ENCODE measurements at places on chromosomes 4 and X.

DNA sequence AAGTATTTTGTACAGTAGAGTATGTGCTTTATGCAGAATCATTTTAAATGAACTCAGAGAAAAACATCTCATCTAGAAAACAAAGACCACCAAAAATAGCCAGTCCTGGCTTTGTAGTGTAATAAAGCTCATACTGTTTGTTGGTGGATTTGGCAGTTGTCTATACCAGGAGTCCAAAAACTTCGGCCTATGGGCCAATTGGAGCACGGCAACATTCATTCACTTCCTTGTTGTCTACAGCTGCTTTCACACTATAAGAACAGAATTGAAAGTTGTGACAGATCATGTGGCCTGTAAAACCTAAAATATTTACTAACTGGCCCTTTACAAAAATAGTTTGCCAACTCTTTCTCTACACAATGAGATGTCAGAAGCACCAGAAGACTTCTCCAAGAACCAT lies 5.3 kb downstream of the FBXW7 start:
- no peak for DNase-seq

DNA sequence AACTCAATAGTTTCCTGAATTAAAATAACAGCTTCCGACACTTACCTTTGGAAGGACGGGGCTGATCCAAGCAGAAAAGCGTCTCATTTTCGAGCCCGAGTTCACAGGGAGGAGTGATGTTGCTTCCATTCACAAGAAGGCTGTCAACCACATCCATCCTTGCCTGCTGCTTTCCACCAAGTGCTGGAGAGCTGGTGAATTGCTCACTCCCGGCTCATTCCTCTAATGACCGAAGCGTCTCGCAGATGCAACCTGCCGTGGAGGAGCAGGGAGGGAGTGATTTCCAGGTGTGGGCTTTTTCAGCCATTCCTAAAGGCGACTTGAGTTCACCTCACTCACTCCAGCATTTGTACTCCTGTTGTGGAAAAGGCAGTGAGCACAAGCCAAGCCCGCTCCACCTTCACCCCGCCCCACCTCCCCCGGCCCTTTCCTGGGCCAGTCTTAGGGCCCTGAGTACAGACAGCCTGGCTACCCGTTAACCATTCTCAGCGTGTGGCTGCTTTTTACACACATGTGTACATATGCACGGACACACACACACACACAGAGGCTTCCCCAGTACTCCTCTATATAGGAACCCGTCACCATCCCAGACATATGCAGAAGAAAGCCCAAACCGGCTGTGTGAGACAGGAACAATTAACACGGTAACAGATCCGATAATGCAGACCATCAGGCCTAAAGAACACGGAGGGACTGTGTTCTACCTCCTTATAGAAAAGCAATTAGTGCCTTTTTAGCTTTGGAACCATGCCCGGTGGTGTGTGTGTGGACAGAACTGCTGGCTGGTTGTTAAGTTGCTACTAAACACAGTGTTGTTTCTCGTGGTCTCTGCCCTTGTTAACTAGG lies at the start of gene CCKAR:
CCKAR (minus strand) TSS at position 374 of the 849 bp plus-strand sequence; CDS start at position 157, 217 bp downstream.
- no peak for DNase-seq

- DNase-seq, result no peak
Observed at GRCh38 chrX:132373610-132374009, 115.2 kb downstream of the MBNL3 start.

GRCh38 chr4:122739174-122739573 lies 6.7 kb downstream of the BBS12 start:
- DNase-seq, result no peak

GRCh38 chr4:125765941-125766340 lies 451.2 kb downstream of the FAT4 start:
- no peak for DNase-seq

GRCh38 chr4:6021831-6022606 lies 3.8 kb upstream of the C4orf50 start:
- peak; percentile 31 for DNase-seq

DNA sequence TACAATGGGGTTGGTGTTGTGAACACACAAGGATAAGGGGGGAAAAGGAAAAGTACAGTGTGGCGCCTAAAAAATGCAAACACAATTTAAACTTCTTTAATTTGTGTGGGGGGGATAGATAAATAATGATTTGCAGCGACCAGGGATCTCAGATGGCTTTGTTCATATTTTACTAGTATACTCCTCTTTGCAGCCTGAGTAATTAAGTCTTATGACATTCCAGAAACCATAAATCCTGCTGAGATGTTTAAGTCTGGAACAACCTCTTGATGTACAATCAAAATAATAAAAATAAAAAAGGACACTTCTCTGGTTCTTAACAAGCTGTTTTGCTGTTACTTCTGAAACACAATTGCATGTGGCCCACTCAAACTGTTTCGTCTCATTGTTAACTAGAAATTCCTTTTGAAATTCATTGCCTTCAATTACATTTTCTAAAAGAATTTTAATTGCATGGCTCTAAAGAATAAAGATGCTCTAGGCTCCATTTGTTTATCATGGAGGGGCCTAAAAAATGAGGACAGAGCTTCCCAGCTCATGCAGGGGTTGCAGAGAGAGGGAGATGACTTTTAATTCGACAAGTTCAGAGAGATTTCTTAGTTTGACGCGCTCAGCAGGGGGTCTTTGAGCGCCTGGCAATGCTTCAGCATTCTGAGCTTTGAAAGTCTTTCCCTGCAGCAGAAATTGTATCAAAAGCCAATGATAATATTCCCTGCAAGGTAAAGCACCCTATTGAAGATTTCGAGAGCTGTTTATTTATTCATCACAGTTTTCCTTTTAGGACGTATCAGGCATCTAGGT lies 892.4 kb upstream of the TENM3 start:
- no peak for DNase-seq

DNA sequence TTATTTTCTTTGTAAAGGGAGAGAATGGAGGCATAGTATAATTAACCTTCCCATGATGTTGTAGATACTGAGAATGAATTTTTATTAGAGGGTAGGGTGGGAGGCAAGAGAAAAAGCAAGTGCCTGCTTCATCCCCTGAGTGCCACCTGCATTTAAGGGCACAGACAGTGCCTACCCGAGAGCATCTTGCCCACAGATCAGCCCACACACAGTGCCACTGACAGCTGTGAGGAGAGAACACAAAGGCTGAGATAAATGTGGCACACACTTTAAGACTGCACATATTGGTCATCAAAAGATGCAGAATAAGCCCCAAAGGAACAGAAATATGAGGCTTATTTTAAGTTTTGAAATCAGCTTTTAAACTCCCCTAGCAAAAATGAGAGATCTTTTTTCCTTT lies 250.8 kb downstream of the SLC39A8 start:
- no peak for DNase-seq

DNA sequence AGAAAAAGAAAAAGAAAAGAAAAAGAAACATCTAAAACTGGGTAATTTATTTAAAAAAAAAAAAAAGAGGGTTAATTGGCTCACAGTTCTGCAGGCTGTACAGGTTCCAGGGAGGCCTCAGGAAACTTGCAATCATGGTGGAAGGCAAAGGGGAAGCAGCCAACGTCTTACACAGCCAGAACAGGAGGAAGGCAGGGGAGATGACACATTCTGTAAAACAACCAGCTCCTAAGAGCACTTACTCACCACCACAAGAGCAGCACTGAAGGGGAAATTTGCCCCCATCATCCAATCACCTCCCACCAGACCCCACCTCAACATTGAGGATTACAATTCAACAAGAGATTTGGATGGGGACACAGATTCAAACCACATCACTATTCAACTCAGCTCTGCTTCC lies 36.8 kb upstream of the TMEM184C start:
- no peak for DNase-seq

DNA sequence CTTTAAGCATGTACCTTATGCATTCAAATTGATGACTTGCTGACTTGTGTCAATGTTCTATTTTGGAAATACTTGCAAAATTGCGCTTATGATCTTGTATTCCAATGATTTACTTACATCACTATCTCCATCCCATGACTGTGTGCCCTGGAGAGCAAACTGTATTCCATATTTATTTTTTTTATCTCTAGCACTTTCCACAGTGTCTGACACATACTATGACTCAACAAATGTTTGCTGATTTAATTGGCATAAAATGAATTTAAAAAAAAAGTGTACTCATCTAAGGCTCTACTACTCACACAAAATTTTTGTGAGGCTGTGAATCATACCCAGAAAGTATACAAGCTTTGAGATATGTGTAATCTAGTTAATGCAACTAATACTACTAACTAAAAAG lies 1066.8 kb upstream of the ADGRL3 start:
- no peak for DNase-seq

- DNase-seq, result no peak
Observed at GRCh38 chr4:124810827-124811226, 98.3 kb upstream of the ANKRD50 start.

- DNase-seq, result peak; percentile 30
Observed at GRCh38 chrX:153460826-153461225, 9.6 kb downstream of the HAUS7 start.

GRCh38 chr4:82362565-82362964 lies 11.2 kb downstream of the HNRNPD start:
- no peak for DNase-seq

- DNase-seq, result peak; percentile 80
Observed at GRCh38 chrX:41561045-41561444, 113.9 kb downstream of the NYX start.

DNA sequence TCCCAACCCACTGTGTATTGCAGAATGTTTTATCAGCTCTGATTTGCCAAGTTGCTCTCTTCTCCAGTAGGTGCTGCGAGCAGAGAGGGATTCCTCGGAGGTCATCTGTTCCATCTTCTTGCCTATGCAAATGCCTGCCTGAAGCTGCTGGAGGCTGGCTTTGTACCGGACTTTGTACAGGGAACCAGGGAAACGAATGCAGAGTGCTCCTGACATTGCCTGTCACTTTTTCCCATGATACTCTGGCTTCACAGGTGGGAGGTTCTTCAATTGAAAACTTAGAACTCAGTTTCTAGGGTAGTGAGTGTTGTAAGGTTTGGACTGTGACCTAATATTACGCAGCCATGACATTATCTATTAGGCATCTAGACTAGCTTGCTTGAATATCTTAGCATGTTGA lies 24.9 kb downstream of the AR start:
- no peak for DNase-seq

- no peak for DNase-seq
Observed at GRCh38 chrX:13168269-13168668, 123.8 kb upstream of the FAM9C start.

DNA sequence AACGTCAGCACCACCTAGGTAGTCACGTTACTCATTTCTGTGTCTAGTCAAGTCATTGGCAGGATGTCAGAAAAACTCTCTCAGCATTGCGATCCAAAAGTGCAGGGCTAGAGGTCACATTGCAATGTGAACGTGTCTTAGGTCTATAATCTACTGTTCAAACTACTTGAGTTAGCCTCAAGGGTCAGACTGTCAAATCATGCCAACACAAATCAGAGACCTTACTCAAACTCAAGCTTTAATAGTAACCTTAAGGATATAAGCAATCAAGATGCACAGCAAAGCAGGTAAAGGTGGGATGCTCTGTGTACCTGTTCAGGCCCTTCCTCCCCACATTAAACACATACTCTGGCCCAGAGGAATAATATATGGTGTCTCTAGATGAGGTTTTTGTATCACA lies 114.4 kb upstream of the NOCT start:
- DNase-seq, result no peak

DNA sequence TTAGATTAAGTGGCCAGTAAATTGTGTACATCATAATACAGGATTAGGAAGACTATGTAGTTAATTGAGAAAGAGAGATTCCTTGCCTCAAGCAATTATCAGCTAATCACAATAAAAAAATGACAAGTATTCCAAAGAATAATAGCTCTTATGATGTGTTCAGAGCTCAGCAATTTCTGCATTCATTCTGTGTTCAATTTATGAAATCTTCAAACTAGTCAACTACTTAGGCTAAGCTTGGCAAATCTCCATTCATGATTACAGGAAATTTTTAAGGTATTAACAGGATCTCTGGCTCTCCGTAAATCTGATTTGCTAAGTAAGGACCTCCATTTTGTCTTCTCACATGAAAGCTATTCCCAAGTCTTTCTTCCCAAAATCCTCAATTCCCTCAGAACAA lies 256.9 kb upstream of the TEX13A start:
- no peak for DNase-seq

- no peak for DNase-seq
Observed at GRCh38 chr4:30808276-30808675, 88.1 kb downstream of the PCDH7 start.

- no peak for DNase-seq
Observed at GRCh38 chr4:22192084-22192511, 243.5 kb upstream of the KCNIP4 start.

GRCh38 chr4:86970447-86971354 lies 35.9 kb downstream of the AFF1 start:
- no peak for DNase-seq

GRCh38 chr4:4384837-4385236 lies 2.1 kb upstream of the NSG1 start:
- no peak for DNase-seq

DNA sequence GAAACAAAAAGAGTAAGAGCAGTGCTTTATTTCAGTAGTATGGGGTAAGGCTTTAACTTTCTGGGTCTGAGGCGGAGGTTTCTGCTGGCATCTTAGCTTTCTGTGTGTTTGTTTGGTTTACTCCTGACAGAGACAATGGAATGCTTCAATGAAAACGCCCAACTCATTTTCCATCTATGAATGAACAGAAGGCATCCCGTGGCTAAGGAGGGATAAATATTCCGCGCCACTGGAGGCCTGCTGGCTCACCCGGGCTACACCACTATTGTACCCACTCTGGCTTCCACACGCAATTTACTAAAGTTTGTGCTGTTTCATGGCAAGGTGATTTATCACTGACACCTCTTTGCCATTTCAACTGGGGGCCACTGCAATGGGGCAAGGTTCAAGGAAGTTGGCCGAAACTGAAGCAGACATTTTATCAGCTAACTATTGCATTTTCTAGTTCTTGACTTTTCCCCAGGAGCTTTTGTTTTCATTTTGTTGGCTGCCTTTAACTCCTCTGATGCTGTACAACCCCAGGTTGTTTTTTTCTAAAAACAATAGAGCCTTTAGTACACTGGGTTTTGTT lies 32.8 kb upstream of the PPARGC1A start:
- DNase-seq, result no peak

DNA sequence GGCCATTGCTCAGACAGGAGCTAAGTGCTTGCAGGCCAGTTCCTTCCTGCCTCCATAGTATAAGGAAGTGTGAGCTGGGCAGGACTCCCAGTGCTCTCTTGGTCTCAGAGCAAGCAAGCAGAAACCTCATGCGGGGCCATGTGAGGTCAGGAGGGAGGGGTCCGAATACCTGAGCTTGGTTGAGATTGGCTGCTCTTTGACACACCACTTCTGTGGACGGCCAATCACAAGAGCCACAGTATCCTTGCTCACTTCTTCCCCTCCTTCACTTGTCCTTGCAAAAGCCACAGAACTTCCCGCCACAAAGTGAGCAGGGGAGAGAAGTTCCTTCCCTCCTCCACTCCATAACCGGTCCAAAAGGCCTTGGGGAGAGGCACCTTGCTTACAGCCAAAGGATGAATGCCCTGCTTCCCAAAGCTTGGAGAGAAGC lies 56.7 kb downstream of the PRPS1 start:
- peak; percentile 75 for DNase-seq

GRCh38 chr4:5730436-5730835 lies 19.4 kb downstream of the EVC start:
- DNase-seq, result no peak

GRCh38 chr4:89860971-89861370 lies 24.0 kb upstream of the SNCA start:
- DNase-seq, result no peak

Data from common myeloid progenitor, CD34-positive (primary cell).